Stimulated activated CD8-positive, alpha-beta memory T cell treated with anti-CD3 and anti-CD28 coated beads, Interleukin-15, amount 100 ng/mL, for 24 hours (primary cell): ENCODE measurements at places on chromosomes 2 and 18.

DNA sequence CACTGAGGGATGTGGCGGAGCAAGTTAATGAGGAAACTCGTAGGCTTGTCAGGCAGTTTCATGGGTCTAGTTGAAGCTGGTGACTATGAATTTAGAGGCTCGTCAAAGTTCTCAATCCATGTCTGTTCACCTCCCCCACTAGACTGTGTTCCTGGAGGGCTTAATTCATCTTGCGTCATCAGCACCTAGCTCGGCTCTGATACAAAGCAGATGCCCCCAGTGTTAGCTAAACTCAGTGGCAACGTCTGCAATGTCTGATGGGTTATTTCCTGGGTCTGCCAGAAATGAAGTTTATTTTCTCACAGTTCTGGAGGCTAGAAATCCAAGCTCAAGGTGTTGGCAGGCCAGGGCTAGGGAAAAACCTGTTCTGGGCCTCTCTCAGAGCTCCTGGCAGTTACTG, 140.6 kb downstream of the PID1 start:
- no peak for DNase-seq

DNA sequence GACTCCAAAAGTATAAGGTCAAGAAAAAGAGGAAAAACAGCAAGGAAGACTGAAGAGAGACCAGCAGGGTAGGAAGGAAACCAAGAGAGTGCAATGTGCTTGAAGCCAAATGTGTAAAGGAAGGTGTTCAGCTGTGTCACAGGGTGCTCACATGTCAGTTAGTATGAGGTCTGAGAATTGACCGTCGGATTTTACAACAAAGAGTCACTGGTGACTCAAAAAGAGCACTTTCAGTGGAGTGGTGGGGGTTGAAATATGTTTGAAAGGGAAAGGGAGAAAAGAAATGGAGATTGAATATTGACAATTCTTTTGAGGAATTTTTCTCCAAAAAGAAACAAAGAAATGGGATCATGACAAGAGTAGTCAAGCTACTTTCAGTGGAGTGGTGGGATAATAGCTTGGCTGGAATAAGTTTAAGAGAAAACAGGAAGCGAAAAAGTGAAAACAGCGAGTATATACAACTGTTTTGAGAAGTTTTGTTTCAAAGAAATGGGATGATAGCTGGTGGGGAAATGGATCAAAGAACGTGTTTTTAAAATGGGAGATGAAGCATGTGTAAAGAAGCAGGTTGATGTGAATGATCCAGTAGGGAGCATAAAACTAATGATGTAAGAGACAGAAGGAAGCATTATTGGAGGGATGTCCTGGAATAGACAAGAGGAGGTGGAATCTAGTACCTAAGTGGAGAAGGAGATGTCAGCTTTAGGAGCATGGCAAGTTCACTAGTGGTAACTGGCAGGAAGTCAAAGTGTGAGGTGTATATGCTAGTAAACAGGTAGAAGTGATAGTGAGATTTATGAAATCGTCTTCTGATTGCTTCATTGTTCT, 3.6 kb upstream of the TSPYL6 start:
- no peak for DNase-seq

DNA sequence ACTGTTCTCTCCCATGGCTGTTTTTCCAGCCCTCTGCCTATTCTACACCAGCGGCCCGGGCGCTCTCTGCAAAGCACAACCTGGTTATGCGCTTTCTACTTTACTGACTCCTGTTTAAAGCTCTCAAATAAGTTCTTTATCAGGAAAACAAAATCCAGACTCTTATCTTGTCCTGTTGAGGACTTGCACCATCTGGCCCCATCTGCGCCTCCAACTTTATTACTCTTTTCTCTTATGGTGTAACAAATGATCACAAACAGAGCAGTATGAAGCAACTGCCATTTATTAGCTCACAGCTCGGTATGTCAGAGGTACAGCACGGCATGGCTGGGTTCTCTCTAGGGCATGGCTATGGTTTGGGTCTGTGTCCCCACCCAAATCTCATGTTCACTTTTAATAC, 236.5 kb upstream of the NT5C1B start:
- DNase-seq: no peak

GRCh38 chr18:48230467-48231113, 178.6 kb downstream of the ZBTB7C start:
- DNase-seq: no peak

DNA sequence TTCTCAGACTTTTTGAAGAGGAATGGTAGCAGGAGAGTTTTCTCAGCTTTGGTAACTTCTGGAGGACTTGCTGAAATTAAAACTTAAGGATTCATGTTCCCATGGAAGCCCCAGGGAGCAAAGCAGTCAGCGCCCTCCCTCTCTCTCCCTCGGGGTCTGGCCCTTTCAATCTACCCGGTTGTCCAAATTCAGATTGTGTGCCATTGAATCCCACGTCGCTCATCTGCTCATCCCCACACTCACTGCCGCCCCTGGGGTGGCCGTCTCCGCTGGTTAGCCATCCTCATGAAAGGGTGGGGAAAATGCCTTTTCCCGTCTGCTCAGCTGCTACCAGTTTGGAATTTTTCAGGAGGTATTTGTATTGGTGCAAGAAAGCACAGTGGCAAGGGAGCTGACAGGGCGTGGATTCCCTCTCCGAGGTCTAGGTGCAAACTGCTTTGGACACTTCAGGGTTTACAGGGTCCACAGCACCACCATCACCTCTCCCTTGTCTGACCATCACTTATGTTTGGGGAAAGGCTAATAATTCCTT, 27.1 kb downstream of the MCFD2 start:
- no peak for DNase-seq

DNA sequence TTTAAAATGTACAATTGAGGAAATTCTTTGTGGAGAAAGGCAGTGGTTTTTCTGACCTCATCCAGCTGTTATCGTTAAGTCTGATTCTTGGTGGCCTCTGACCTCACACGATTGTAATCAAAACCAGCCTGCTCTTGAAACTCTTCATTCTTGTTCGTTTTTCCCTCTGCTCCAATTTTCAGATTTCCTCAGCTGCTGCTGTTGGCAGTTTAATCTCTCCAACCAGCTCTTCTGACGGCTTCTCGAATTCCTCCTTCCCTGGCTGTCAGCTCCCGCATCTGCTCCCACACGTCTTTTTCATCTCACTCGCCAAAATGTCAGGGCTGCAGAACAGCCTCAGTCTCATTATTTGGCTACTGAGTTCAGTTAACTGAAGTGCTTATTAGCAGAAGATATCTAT, 136.1 kb downstream of the DCDC2C start:
- no peak for DNase-seq

GRCh38 chr18:74064510-74064909, 83.1 kb downstream of the FBXO15 start:
- DNase-seq: no peak

DNA sequence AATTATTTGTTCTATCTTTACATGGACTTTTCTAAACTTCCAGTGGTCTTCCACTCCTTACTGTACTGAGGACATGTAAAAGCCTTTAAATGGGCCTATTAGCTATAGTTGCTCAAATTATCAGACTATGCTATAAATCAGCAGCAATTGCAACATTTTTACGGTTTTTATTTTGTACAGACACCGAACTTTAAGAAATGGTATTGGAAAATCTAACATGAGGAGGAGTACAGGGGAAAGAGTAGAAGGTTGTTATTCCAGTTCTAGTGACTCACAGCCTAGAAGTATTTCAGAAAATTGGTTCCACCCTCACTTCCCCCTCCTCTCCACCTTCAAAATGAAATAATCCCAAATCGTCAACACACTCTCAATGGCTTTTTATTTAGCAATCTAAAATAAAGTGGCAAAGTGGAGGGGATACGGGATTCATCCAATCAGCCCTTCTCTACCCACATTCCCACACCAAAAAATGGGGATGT, 1.1 kb downstream of the NCKAP1 start:
- DNase-seq: no peak

DNA sequence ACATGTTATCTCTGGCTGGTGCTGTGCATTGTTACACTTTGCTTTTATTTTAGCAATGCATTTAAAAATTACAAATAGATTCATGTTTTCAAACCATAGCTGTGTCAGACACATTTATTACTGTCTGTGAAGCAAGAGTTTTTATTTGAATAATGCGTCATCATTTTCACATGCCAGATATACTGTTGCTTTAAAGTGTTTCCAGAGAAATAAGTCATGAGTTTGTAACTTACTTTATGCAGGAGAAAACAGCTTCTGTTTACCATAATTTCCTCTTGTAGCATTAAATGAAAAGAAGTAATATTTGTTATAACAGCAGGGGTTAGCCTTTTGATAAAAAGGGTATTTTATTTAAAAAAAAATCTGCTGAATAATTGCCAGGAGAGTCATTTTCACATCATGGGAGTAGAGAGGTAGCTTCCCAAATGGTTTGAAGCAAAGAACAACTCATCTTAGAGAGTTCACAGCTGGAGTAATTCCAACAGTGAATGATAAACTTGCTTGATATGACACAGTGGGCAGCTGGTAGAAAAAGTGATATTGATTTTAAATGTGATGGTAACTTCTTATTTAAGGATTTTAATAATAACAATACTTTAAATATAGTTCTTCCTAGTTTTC, 1274.5 kb upstream of the CRIM1 start:
- DNase-seq: no peak

DNA sequence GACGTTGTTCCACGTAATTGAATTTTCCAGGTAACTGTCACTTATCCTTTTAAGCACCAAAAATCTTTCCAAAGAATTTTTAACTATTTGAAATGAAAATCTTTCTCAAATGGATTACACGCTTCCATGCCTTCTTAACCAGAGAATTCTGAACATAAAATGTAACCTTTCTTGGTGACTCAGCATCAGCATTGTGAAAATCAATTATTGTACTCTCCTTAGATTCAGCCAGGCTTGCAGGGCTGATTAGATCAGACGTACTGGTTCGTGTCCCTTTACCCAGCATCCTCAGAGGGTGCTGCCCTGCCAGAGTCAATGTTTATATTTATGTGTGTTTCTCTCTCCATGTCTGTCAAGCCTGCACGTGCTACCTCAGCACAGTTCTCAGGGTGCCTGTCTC, 623.9 kb downstream of the CNTNAP5 start:
- no peak for DNase-seq

DNA sequence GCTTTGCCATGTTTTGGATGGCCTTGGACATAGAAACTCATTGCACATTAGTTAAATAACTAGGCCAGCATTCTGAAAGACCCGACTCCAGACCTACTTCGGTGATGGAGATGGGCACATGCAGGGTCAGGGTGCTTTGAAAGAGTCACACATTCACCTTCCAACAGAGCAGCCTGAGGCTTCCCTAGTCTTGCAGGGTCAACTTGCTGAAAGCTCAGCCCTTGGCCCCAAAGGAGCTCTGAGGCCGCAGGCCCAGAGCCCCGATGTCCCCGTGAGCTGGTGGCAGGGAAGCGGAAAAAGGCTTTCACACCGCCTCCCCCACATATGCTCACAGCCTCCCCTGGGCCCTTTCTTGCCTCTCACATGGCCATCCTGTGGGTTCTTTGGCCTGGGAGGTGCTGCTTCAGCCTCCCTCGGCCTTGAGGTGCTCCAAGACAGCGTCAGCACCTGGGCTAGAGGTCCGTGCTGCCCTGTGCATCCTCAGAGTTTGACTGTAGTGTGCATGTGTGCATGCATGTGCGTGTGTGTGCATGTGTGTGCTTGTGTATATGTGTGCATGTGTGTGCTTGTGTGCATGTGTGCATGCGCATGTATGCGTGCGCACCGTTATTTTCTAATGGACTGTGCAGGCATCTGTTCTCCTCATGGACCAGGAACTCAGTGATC, 21.6 kb downstream of the LDLRAD4 start:
- no peak for DNase-seq

DNA sequence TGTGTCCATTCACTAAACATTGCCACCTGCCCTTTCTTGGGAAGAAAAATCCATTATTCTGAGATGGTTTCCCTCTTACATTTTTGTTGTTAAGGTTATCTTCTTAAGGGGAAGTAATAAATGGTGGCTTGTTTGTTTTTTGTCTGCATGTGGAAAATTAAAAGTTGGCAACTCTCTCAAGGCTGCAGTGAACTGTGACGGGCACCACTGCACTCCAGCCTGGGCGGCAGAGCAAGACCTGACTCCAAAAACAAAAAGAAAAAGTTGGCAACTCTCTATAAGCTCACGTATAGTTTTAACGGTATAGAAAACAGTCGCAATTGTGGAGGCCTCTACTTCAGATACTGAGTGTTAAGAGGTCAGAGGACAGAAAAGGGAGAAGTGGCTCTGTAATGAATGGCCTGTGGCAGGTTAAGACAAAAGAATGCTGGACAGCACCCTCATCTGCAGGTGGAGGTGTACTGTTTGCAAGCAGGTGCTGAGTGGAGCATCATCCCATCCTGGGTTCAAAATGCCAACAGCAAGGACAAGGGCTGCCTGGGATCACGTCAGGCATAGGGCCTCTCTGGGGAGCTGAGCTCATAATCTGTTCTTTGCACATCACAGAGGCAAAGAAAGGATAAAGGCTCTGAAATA, 16.7 kb downstream of the L3MBTL4 start:
- no peak for DNase-seq
